ENCODE measurements at places on chromosomes 4 and X. TPM values are rescaled to one million over a fixed set of nuclear protein-coding genes. Genes with fewer than 3 reads are reported as not detected.

The RIPPLY1 gene
- not detected for total RNA-seq

The USO1 gene
- 66.8 TPM for total RNA-seq

The SNCA gene
- 6.1 TPM for total RNA-seq

The ERAS gene
- not detected for total RNA-seq

The HMGN5 gene
- total RNA-seq = 4.6 TPM

The MAGEC2 gene
- total RNA-seq = not detected

GRCh38 chr4:7732263-7732662, 207.4 kb downstream of the AFAP1 start:
- no peak for DNase-seq

- DNase-seq = no peak
Observed at GRCh38 chr4:104493081-104493831, 1.4 kb downstream of the CXXC4 start.

DNA sequence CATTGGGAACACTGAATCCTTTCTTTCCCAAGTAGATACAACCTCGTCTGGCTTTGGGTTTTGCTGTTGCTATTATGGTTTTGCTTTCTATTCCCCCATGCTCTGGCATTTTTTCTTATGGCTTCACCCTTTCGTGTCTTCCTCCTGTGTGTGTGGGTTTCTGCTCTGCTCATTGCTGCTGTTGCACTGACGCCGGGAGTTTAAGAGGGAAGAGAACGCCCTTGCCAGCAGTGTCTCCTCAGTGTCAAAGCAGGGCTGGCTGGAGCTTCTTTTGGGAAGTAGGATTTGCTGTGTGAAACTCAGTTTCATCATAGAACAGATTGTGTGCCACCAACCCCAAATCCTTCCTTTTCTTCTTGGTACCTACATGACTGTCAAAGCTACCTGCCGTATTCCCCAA, 63.7 kb downstream of the CLDN22 start:
- DNase-seq = no peak

DNA sequence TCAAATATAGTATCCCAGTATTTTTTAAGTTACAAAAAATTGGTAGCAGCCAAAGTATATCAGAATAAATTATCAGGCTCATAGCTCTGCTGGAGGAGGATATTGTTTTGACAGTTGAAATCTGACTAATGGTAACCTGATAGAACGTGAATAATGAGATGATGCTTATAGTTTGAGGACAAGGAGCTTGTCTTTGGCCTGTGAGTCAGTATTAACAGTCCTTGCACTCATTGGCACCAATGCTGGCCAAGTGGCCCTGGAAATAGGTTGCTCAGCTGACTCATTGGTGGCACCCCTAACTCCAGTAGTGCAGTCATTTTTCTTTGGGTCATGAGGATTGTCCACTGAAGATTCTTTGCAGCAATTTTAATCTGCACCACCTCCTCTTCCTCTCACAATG, 203.3 kb upstream of the JADE1 start:
- no peak for DNase-seq

- peak; percentile 60 for DNase-seq
Observed at GRCh38 chrX:41621222-41621723, 67.5 kb upstream of the GPR34 start.

DNA sequence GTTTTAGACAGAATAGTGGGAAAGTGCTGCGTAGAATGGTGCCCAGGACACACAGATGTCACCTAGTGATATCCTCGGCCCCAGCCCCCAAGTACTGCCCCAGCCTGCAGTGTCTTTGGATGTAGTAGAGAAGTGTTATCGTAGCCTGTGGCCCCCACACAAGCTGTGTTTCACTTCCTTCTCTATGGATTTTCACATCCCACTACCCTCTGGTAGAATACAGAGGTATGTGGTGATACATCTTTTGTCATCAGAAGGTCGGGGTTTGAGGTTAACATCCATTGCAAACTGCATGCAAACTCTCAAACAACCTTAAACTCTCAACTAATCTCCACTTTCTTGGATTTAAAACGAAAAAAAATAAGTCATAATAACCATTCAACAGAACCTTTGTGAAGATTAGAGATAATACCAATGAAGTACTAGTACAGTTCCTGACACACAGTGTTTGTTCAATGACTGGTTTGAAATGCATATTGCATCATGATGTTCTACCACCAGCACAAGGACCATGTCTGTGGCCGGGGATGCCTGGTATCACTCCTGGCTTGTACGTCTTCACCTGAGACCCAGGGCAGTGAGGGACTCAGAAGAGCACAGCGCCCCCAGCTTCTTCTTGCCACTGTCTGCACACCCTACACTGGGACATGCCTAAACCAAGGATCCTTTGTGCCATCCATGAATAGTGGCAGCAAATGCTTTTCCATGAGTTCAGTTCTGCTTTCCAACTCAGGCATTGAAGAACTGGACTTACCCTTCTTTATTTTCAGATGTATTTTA, 267.3 kb downstream of the DCTD start:
- DNase-seq = no peak

Measured in mucosa of gallbladder (tissue), 1 donor.